ENCODE measurements at places on chromosomes 3 and 15.

DNA sequence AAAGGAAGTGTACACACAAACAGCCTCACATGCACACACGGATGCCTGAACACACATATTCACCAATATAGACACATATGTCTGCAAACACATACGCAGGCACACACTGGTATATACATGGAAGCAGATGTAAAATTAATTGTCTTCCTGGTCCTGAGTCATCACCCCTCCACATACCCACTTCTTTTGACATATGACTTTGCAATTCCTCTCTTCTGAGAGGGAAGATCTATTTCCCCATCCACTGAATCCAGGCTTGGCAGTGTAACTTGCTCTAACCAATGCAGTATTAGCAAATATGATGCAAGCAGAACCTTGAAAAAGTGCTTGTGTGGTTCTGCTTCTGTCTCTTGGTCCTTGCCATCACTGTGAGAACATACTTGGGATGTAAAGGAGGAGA lies 76.8 kb upstream of the HRH1 start:
- no peak for DNase-seq

DNA sequence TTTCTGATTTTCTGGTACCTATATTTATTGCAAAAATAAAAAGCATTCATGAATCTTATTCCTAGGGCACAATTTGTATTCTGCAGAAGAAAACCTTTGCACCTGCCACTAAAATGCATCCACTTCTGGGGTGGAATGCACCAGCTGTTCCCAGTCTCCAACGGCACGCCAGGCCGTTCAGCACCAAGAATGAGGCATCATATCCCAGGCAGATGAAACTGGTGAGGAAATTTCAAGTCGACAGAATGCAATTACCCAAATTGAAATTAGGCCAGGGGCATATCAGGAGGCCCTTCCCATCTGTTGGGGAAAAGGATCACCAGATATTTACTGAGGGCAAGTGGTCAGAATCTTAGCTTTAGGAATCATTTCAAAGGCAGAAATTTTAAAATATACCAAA lies 13.6 kb upstream of the RBMS3 start:
- no peak for DNase-seq

DNA sequence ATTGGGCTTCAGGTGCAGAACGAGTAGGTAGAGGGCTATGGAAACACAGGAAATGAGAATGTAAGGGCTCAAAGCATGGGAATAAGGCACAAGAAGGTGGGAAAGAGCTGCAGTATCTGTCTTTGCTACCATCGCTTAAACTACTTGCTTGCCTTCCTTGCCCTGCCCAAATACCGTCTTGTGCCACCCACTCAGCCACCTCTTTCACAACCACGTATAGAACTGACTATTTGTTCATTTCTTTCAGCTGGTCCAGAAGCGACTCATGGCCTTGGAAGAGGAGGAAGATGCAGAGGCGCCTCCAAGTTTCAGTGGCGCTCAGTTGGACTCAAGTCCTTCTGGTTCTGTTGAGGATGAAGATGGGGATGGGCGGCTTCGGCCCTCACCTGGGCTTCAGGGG lies 11.8 kb downstream of the LPCAT4 start:
- DNase-seq = no peak

DNA sequence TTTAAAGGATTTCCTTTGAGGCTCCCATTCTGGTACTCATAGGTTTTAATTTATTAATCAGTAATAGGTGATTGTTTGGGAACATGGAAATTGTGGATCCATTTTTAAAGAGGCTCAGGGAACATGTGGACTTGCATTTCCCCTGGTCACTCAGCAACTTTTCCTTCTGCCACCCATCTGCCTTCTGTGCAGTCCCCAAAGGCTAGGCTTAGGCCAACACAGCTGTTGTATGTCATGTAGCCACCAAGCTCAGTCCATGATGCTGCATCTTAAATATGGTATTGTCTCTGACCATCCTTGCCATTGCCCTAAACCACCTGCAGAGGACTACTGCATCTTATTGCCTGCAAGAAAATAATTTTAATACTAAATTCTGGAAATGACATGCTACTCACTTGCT lies 416.7 kb upstream of the SEMA6D start:
- DNase-seq = no peak
